ENCODE measurements at places on chromosomes 4 and X.

- DNase-seq, result no peak
These were observed 206.1 kb downstream of the SLC39A8 start for GRCh38 chr4:102139132-102139573.

GRCh38 chr4:15232366-15233263, 195.2 kb upstream of the C1QTNF7 start:
- DNase-seq, result no peak

DNA sequence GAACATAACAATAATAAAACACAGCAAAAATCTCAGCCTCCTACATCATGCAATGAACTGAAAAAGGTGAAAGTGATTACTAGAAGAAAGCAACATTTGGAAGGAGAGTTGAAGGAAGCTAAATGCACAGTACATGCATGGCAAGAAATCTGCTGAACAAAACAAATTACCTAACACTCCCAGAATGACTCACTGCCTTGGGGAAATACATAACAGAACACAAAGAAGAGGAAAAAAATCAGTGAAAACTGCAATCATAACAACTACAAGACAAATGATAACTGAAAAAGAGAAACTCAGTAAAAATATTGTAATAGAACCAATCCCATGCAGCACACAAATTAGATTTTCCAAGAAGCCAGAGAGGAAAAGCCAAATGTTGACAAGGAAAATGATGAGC, 1513.2 kb downstream of the ARAP2 start:
- no peak for DNase-seq

DNA sequence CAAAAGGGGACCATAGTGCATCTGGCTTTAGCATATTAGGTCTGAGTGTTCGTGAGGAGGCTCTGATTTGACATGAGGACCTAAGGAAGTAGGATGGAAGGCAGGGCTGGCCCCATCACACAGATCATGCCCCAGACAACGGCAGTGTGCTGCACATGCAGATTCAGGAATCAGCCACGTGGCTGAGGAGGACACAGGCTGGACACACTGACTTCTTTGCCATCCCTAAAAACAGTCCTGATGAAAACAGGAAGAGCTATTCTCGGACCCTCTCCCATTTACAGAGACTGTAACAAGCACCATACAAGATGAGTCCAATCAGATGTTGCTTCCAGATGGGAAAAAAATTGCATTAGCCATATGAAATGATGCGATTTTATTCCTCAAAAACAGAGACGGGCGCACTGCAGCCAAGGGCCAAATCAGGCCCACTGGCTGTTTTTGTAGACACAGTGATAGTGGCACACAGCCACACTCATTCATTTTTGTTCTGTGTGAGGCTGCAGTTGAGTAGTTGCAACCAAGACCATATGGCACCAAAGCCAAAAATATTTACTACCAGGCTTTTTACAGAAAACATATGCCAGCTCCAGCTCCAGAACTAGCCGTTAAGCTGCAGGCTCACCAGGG, 41.0 kb downstream of the ACSL1 start:
- DNase-seq, result no peak

DNA sequence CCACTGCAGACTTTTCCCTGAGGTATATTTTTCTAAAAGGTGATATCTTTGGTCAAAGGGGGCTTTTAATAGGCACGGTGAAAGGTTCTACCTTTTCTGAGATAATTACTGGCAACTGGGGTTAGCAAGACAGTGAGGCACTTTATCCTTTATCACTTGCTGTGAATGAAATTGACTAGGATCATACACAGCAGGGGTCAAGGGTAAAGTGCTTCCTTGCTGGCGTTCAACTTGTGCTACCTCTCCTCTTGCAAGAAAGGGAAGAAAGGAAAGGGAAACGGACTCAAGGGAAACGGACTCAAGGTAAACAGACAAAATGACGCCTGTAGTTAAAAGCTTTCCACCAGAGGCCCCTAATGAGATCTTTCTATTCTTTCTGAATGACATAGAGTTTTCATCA, 78.6 kb upstream of the RAPGEF2 start:
- no peak for DNase-seq

DNA sequence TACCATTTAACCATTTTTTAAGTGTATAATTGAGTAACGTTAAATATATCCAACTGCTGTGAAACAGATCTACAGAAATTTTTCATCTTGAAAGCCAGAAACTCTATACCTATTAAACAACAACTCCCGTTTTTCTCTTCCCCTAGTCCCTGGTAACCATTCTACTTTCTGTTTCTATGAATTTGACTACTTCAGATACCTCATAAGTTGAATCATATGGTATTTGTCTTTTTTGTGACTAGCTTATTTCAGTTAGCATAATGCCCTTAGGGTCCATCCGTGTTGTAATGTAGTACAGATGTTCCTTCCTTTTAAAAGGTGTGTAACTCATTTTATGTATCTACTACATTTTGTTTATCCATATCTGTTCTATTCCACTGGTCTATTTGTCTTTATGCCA, 48.7 kb downstream of the STAG2 start:
- DNase-seq, result no peak

Data from D721Med (cell line).